ENCODE measurements at places on chromosomes 4 and X.
A peak's percentile ranks its signal among the peaks of the same experiment; 100 is the strongest.

DNA sequence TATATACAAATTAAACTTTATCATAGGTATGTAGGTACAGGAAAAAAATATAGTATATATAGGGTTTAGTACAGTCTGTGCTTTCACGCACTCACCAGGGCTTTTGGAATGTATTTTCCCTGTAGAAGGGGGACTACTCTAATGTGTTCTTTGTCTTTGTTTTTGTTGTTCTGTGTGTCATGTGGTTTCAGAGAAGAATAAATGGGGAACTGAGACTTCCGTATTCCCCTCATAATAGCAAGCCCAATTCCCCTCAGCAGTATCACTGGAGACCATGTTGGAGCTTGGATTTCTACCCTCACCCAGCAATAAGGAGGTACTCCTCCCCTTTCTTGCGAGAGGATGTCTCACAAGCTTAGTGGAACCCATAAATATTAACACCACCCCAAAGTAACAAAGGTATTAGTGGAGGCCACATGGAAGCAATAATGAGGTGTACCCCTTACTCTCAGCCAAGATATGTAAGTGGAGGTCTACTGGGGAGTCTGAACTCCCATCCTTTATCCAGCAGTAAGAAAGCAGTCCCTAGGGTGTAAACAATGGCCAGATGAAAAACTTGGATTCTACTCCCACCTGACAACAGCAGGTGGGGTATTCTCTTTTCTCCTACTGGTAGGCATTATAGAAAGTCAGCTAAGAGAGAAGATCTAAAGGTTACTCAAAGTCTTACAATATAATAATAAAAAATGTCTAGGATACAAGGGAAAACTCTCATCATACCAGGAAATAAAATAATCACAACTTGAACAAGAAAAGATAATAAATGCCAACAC, 805.4 kb upstream of the GALNTL6 start:
- no peak for DNase-seq

DNA sequence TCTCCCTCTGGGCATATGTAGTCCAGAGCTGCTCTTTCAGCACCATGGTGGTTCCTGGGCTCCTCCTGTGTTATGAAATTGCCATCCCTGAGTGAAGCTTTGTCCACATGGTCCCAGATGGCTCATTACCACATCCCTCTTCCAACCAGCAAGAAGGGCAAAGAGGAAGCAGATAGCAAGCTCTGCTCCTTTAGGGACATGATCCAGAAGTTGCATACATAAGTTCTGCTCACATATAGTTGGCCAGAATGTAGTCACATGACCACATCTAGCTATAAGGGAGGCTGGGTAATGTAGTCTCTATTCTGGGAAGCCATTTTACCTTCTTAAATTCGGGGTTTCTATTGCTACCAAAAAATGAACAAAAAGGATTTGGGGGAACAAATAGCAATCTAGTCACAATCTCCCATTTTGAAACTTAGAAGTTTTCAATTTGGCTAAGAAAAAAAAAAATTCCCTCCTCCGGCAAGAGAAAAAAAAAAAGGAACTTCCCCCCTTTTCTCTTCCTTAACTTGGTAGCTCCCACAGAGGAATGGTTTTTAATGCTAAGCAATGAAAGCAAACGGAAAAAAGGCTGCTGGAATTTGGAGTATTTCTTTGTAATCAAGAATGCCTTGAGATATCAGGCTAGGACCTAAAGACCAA, 88.2 kb upstream of the USP9X start:
- no peak for DNase-seq

DNA sequence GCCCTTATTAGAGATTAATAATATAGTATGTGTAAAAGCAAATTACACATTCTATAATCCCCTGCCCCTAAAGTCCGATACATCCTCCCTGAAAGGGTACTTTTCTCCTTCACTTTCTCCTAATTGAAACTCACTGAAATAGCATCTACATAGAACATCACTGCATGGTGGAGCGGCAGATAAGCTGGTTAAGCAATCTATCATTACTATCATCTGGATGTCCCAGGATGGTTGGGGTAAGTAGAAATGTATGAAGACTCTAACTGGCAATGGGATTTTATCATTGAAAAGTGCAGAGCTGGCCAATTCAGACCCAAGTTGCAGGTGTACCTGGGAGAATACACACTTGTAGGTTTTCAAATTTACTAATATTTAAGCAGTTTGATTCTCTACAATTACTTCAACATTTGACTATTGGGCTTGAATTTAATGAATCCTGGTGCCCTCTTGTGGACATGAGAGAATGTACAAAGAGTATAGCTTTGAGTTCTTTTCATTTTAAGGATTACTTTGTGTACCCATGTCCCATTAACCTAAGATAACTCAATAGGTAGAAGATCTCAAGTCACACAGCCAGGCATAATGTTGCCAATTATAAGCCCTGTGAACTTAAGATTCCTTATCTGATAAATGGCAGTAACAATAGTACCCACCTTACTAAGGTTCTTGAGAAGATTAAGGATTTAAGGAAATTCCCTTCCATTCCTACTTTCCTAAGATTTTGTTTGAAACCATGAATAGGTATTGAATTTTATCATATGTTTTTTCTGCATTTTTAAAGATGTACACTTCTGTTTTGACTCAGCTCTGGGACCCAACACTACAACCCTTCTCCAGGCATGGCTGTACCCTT, 69.8 kb downstream of the SHROOM3 start:
- DNase-seq: no peak

GRCh38 chr4:143654571-143654970, 45.9 kb downstream of the FREM3 start:
- no peak for DNase-seq

GRCh38 chrX:71996136-71996535, 85.5 kb downstream of the NHSL2 start:
- DNase-seq: no peak

DNA sequence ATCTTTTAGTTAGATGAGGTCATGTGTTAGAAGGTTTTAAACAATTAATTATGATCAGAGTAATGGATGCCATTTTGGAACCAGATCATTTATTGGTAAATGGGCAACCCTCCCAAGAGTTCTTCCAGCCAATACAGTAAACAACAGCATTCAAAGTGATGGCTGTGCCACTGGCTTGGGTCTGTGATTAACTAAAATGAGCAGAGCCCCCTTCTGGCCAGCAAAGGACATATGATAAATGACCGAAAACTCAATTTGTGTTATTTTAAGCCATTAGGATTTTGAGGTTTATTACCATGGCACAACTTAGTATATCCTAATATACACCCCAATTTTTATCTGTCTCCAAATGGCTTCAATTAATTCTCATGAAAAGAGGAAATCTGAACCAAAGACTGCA, 90.8 kb upstream of the NPFFR2 start:
- DNase-seq: no peak

- DNase-seq: no peak
Measured at GRCh38 chrX:151780621-151781020, 46.1 kb downstream of the CNGA2 start.

DNA sequence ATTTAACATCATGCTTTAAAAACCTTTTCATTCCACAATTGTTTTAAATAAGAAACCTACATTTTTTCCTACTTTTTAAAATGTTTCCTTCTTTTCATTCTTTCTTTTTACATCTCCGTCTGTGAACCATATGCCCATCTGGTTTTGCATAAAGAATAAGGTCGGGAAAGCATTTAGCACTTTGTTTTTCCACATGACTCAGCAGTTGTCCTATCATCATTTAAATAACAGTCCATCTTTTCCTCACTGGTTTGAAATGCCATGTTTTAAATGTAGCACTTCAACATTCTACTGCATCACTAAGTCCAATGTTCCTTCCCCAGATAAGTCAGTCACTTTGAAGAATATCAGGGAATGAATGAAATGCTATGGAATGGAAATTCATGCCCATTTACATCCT, 128.4 kb downstream of the SH3RF1 start:
- DNase-seq: no peak

GRCh38 chrX:117487421-117487820, 629.2 kb downstream of the KLHL13 start:
- no peak for DNase-seq

- no peak for DNase-seq
Measured at GRCh38 chr4:152633118-152633517, 46.7 kb downstream of the TMEM154 start.

GRCh38 chr4:17957688-17958087, 63.9 kb downstream of the LCORL start:
- DNase-seq: no peak

DNA sequence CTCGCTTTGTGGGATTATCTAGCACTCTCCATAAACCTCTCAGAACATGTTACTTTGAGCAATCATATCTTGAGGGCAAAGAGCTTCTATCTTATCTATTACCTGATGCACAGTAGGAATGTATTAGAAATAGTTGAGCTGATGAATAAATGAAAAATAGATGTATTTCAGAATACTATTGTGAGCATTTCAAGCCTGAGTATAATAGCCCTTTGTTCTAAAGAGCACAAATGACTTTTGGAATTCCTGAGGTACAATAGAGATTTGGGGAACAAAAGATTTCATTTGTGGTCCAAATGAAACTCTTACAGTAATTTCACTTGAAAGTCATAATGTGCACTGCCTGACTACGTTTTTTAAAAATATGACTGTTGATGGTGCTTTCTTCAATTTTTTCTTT, 159.5 kb downstream of the UGT8 start:
- DNase-seq: no peak

- no peak for DNase-seq
Measured at GRCh38 chr4:101171747-101172146, 175.6 kb downstream of the PPP3CA start.

DNA sequence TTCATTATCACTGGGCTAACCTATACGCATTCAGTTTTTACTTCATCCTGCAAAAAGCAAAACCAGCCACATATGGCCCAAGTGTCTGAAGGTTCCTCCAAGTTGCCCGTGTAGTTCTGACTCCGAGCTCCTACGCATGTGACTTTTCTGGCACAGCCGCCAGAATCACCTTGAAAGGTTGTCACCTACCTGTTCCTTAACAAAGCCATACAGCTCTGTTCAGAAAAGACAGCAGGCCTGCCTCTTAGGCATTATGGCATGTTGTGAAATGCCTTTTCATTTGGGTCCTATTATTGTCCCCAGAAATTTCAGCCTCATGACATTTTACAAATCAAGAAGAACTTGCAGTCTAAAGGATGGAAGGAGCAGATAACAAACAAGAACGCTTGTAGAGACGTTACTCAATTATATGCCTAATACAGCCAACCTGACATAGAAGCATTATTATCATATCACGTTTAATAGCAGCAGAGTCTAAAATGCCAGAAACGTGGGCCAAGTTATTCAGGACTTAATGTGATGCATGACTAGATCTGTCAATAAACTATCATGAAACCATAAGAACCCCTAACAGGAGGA, 118.5 kb downstream of the RBM47 start:
- DNase-seq: no peak

- peak; percentile 37 for DNase-seq
Measured at GRCh38 chrX:139932073-139932900, 566 bp downstream of the ATP11C start.

GRCh38 chrX:74536832-74537371, 77.5 kb downstream of the RLIM start:
- DNase-seq: peak; percentile 13

DNA sequence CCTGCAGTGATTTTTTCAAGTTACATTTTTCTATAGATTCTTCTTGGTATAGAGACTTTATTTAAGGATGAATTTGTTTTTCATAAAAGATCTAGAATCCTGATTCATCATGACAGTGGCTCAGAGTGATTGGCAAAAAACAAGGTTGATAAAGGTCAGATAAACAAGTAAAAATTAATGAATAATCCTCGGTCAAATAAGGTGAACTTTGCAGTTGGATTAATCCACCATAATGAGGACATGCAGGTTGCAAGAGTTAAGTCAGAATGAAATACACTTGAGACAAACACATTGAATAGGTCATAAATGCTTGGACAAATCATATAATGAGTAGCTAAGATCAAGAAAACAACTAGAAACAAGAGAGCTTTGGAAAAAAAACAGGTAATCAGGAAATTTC, 22.9 kb upstream of the UGT2B7 start:
- DNase-seq: no peak

DNA sequence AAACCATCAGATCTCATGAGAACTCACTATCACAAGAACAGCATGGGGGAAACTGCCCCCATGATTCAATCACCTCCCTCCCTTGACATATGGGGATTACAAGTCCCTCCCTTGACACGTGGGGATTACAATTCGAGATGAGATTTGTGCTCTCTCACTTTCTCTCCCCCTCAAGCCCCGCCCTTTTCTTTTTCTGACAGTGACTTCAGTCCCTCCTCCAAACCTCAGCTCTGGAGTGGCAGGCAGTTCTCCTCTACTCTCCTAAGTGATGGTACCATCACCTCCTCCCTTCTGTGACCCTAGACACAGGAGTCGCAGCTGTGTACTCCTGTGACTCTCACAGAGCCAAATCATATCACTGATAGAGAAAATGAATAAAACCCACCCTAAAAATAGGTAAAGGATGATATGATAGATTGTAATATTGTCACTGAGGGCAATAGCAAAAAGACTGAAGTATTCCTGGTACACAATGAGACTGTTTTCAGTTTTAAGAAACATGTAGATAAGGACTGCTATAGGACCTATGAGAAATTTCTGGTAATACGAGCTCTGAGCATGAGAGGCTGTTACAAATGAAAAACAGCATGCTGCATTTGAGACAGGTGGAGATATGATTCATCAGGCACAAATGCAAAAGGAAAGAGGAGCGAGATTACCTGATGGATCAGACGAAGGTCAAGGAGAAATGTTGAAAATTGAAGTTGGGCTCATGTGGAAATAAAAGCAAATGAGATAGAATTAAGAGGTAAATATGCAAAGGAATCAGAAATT, 101.2 kb upstream of the CBLL2 start:
- peak; percentile 2 for DNase-seq

DNA sequence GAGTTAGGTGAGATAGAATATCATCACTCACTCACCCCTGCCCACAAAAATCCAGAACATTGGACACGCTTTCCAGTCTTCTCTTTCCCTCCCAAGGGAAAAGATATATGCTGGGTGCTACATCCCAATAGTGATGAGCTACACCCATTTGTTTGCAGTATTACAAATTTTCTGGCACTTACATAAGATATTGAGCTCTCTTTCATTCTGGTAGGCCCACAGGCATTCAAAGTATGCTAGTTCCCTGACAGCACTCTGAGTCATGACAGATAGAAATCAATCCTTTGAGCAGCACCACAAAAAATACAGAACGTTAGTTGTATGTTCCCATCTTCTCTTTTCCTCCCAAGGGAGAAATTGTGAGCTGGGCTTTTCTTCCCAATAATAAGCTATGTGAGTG, 477.6 kb upstream of the GRID2 start:
- DNase-seq: no peak
